ENCODE measurements at places on chromosomes 4 and X. TPM values are rescaled to one million over a fixed set of nuclear protein-coding genes. Genes with fewer than 3 reads are reported as not detected.
A peak's percentile ranks its signal among the peaks of the same experiment; 100 is the strongest.

- DNase-seq = no peak
Measured at GRCh38 chr4:6753103-6753560, 29.4 kb upstream of the KIAA0232 start.

DNA sequence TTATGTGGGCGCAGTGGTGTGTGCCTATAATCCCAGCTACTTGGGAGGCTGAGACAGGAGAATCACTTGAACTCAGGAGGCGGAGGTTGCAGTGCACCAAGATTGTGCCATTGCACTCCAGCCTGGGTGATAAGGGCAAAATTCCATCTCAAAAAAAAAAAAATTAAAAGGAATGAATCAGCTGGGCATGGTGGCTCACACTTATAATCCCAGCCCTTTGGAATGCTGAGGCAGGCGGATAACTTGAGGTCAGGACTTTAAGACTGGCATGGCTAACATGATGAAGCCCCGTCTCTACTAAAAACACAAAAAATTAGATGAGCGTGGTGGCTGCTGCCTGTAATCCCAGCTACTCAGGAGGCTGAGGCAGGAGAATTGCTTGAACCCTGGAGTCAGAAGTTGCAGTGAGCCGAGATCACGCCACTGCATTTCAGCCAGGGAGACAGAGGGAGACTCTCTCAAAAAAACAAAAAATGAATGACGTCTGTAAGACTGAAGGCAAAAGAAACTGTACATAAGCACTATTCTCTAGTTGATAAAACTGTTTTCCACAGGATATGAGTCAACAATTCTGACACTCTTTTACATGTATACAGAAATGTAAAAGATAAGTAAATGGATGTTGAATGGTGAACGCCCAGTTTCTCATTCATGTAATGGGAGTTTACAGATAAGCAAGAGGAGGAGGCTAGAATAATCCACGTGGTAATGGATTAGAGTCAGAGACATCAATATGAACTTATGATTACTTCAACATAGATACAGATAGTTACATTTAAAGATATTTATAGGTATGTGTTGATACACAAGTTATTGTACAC lies 22.2 kb downstream of the CENPC start:
- peak; percentile 88 for DNase-seq

DNA sequence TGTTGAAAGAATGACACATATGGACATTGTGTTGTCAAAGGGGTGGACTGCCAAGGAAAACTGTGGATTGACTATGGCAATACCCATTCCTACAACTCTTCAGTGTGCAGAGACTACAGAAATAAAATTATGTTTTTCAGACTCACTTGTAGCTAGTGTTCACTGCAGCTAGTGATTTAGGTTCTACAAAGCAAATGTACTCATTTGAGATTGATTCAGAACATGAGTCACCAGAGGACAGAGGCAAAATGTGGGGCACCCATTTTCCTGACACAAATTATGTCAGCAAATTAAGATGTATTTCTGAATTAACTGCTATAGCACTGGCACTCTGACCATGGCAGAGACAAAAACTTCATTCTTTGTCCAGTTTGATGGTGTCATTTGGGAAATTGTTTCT lies 40.7 kb downstream of the SPCS3 start:
- no peak for DNase-seq

WAS gene
- not detected for total RNA-seq

ZXDB gene
- total RNA-seq = 10.4 TPM
